ENCODE measurements at places on chromosomes 12 and 14. TPM values are rescaled to one million over a fixed set of nuclear protein-coding genes. Genes with fewer than 3 reads are reported as not detected.

- no peaks in the 10 kb centered on the region for H3K27me3 ChIP-seq
- no peaks in the 10 kb centered on the region for H3K36me3 ChIP-seq
- DNase-seq = peak; percentile 15
- no peaks in the 10 kb centered on the region for H3K4me1 ChIP-seq
- H3K4me3 ChIP-seq = peak overlapping the region; percentile 43
- peak overlapping the region; percentile 67 for H3K27ac ChIP-seq
Observed at GRCh38 chr12:78088391-78088832, 257.7 kb downstream of the NAV3 start.

DNA sequence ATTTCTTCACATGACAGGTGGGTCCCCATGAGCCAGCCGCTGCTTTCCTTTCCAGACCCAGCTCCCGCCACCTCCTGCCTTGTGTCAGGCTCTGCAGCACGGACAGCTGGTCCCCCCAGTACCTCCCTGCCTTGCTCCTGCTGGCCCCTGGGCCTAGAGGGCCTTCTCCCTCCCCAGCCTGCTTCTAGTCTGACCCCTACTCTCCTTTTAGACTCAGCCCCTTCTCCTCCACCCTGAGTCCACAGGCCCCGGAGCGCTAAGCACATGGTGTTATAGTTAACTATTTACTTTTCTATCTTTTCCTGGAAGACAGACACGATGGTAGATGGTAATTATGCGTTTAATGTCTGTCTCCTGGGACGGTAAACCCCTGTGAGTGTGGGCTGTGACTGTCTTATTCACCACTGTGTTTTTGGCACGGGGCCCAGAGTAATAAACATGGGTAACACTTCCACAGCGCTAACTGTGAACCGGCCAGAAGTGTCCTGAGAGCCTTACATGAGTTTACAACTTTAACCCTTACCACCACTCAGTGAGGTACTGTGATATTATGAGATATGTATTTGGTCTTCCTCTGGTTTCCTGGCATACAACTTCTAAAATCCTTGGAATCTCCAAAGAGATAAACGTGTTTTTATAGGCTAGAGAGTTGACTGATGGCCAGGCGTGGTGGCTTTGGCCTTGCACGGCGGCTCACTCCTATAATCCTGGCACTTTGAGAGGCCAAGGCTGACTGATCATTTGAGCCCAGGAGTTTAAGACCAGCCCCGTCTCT is 41.2 kb downstream of the DGLUCY start:
- peak; percentile 94 for DNase-seq
- H3K4me1 ChIP-seq = peaks cover 35% of the 10 kb centered on the region
- H3K4me3 ChIP-seq = no peak overlapping the region
- no peaks in the 10 kb centered on the region for H3K27me3 ChIP-seq
- no peaks in the 10 kb centered on the region for H3K36me3 ChIP-seq

- peaks cover 18% of the 10 kb centered on the region for H3K36me3 ChIP-seq
- H3K4me3 ChIP-seq = no peak overlapping the region
- no peak for DNase-seq
- peaks cover 10% of the 10 kb centered on the region for H3K4me1 ChIP-seq
Observed at GRCh38 chr12:54266852-54267251, 13.1 kb downstream of the CBX5 start.

DNA sequence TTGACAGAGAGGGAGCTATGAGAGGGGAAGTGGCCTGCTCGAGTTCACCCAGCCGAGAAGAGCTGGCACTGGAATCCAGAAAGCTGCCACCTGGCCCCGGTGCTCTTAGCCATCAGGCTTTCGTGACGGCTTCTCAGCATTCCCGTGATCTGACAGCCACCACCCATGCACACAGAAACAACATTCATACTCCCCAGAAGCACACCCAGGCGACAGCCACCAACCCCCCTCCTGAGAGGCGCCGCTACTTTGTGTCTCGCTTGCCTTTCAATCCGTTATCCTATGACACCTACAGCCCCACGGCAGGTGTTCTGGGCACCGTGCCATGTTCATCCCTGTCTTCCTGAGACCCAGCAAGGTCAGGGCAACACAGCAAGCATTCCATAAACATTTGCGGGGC is 31.4 kb downstream of the PSMC1 start:
- H3K4me1 ChIP-seq = no peaks in the 10 kb centered on the region
- no peak overlapping the region for H3K4me3 ChIP-seq
- no peak for DNase-seq

DNA sequence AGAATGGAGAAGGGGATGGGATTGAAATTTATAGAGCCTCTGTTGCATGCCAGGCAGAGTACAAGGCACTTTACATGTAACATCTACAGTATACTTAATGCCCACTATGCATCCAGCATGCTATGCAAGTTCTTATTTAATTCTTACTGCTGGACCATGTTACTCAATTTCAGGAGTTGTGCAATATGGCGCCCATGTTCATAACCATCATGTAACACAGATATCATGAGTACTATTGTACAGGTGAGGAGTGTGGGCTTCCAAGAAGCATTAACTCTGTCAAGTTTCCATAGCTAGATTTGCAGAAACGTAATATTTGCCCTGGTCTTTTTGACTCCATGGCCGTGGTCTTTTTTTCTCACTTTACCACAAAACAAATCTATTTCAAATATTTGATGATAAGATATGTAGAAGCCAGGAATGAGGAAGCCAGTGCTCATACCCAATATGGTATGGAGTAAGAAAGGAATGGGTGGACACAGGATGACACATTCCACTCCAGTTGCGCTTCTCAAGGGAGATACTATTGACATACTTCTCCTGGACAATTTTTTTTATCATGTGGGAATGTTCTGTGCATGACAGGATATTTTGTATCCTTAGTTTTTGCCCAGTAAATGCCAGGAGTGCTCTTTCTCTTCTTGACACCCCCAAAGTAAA is 191.8 kb downstream of the C12orf75 start:
- no peaks in the 10 kb centered on the region for H3K36me3 ChIP-seq
- DNase-seq = peak; percentile 1
- H3K4me3 ChIP-seq = no peak overlapping the region
- no peaks in the 10 kb centered on the region for H3K27me3 ChIP-seq
- no peaks in the 10 kb centered on the region for H3K4me1 ChIP-seq
- H3K27ac ChIP-seq = no peak overlapping the region

GRCh38 chr14:77088645-77089044 is 9.4 kb upstream of the CIPC start:
- no peak overlapping the region for H3K4me3 ChIP-seq
- peaks cover 6% of the 10 kb centered on the region for H3K4me1 ChIP-seq
- no peak overlapping the region for H3K27ac ChIP-seq
- H3K36me3 ChIP-seq = no peaks in the 10 kb centered on the region

DNA sequence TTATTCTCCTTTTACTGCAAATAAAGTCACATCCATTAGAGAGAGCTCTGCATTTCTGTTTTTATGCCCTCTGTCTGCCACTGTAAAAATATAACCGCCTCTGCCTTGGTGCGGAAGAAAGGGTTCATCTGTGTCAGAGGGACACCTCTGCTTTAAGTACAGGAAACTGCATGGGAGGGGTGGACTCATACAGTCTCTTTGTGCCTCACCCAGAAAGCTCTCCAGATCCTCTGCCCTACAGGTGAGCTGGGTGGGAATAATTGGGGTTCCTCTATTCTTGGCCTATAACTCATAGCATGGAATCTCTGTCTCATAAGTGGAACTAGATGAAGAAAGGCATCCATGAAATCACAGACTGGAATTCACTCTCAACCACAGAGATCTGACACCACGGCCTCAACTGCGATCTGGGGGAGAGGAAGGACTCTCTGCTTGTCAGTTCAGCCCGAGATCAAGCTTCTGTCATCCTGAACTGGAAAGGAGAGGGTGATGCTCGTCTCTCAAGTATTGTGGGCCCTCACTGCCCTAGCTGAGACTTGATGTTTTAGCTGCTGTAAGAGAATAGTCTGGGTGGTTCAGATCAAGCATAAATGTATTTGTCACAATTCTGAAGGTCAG is 702.3 kb downstream of the TMEM121 start:
- peaks cover 71% of the 10 kb centered on the region for H3K27me3 ChIP-seq
- H3K4me3 ChIP-seq = no peak overlapping the region
- H3K4me1 ChIP-seq = no peaks in the 10 kb centered on the region
- H3K27ac ChIP-seq = no peak overlapping the region

GRCh38 chr12:72839696-72840095 is 567.5 kb downstream of the TRHDE start:
- H3K27ac ChIP-seq = no peak overlapping the region
- no peaks in the 10 kb centered on the region for H3K4me1 ChIP-seq
- no peaks in the 10 kb centered on the region for H3K27me3 ChIP-seq
- no peak overlapping the region for H3K4me3 ChIP-seq
- DNase-seq = no peak

GRCh38 chr12:67916266-67916970 is 72.8 kb upstream of the IFNG-AS1 start:
- H3K4me1 ChIP-seq = peaks cover 35% of the 10 kb centered on the region
- H3K27me3 ChIP-seq = no peaks in the 10 kb centered on the region
- H3K36me3 ChIP-seq = no peaks in the 10 kb centered on the region

- H3K36me3 ChIP-seq = no peaks in the 10 kb centered on the region
- no peaks in the 10 kb centered on the region for H3K27me3 ChIP-seq
- peaks cover 6% of the 10 kb centered on the region for H3K4me1 ChIP-seq
- no peak overlapping the region for H3K4me3 ChIP-seq
Observed at GRCh38 chr14:86770186-86770585, 1222.8 kb downstream of the GALC start.

DNA sequence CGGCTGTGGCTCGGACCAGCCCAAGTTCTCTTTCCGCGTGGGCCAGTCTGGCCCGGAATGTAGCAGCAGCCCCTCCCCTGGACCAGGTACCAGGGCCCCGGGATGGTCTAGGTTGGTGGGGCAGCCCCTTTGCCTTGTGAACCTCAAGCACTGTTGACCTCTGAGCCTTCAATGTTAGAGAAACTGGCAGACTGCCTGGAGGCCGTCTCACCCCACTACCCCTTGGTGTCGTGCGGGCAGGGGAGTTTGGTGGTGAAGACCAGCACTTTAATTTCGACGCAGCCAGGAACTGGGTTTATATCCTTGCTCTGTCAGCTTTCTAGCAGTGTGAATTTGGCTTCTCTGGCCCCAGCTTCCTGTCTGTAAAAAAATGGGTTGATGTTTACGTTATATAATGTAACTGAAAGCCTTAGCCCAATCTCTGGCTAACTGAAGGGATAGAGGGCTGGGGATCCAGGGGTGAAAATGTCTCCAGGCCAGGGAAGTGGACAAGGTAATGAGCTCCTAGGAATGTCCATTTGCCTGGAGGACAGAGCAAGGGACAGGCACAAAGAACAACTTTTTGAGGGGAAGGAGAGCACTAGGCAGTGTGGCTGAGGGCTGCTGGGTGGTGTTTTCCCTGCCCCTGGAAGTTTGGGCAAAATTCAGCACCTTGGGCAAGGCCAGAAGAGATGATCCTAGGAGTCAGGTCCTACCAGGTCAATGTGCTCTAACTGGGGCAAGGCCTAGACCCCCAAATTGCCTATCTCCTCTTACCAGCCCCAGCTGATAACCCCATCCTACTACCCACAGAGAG is 11.4 kb downstream of the MCRS1 start:
- H3K4me1 ChIP-seq = peaks cover 11% of the 10 kb centered on the region
- DNase-seq = no peak
- no peak overlapping the region for H3K27ac ChIP-seq

GRCh38 chr12:5110345-5110744 is 66.7 kb downstream of the KCNA5 start:
- H3K27me3 ChIP-seq = no peaks in the 10 kb centered on the region
- DNase-seq = no peak
- H3K4me1 ChIP-seq = no peaks in the 10 kb centered on the region

DNA sequence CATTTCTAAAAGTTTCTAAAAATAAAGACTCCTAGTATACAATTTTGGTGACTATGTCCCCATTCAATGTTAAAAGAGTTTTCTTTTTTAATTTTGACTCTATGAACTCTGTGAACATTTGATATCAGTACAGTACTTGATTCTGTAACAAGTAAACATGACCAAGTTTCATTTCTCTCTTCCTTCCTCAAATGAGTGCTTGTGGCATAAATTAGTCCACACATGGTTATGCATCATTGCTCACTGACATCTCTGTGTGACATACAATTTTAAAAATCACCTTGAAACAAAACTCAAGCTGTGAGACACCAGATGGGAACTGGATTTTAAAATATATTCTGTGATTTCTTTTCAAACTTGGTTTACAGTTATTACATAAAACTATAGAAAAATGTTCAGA is 253.9 kb upstream of the MDGA2 start:
- H3K27me3 ChIP-seq = peaks cover 32% of the 10 kb centered on the region
- H3K4me1 ChIP-seq = no peaks in the 10 kb centered on the region
- no peak overlapping the region for H3K27ac ChIP-seq
- no peaks in the 10 kb centered on the region for H3K36me3 ChIP-seq

DNA sequence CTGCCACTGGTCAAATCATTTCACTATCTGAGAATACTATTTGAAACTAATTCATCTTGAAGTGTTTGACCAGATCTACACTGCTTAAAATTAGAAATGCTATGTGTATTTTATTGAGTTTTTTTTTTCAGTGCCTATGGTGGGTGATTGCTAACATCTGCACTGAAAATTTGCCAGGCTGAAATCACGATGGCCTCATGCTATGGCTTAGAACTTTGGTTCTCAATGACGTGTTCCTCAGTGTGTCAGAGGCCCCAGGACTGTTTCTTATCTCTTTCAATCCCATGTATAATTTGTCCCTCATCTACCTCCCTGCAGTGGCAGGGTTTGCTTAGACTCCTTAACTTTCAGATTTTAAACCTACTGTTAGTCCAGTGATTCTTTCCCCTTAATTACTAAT is 36.2 kb upstream of the NKX2-8 start:
- no peaks in the 10 kb centered on the region for H3K27me3 ChIP-seq
- no peaks in the 10 kb centered on the region for H3K36me3 ChIP-seq
- no peaks in the 10 kb centered on the region for H3K4me1 ChIP-seq
- no peak overlapping the region for H3K27ac ChIP-seq

- DNase-seq = no peak
- H3K36me3 ChIP-seq = no peaks in the 10 kb centered on the region
- H3K27me3 ChIP-seq = no peaks in the 10 kb centered on the region
Observed at GRCh38 chr12:64265839-64266238, 43.7 kb upstream of the KICS2 start.

DNA sequence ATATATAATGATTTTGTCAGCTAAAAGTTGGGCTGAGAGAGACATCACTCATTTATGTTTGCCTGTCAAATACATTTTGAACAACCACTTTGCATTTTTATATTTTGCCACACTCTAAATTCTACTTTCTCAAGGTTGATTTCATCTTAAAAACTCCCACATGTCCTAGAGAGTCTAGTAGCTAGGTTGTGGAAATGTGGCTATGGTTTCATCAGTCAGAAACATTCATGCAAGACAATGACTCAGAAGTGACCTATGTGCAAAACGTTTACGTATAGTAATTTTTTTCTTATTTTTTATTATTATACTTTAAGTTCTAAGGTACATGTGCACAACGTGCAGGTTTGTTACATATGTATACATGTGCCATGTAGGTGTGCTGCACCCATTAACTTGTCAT is 27.4 kb upstream of the PRKD1 start:
- H3K4me3 ChIP-seq = no peak overlapping the region
- H3K27me3 ChIP-seq = no peaks in the 10 kb centered on the region
- H3K4me1 ChIP-seq = no peaks in the 10 kb centered on the region
- no peak overlapping the region for H3K27ac ChIP-seq
- no peak for DNase-seq
- H3K36me3 ChIP-seq = no peaks in the 10 kb centered on the region

The SLC25A21 gene
- 1.1 TPM for total RNA-seq

The ALDH6A1 gene
- 22.4 TPM for total RNA-seq

The LRTM2 gene
- total RNA-seq = not detected

The GLI1 gene
- not detected for total RNA-seq

The ZNF219 gene
- 33.8 TPM for total RNA-seq

The TOX4 gene
- 84.1 TPM for total RNA-seq

The MYL6B gene
- total RNA-seq = 46.0 TPM

The AICDA gene
- total RNA-seq = not detected

Data from MCF 10A (cell line).